ENCODE measurements at places on chromosomes 11 and 22. TPM values are rescaled to one million over a fixed set of nuclear protein-coding genes. Genes with fewer than 3 reads are reported as not detected.
A peak's percentile ranks its signal among the peaks of the same experiment; 100 is the strongest.

DNA sequence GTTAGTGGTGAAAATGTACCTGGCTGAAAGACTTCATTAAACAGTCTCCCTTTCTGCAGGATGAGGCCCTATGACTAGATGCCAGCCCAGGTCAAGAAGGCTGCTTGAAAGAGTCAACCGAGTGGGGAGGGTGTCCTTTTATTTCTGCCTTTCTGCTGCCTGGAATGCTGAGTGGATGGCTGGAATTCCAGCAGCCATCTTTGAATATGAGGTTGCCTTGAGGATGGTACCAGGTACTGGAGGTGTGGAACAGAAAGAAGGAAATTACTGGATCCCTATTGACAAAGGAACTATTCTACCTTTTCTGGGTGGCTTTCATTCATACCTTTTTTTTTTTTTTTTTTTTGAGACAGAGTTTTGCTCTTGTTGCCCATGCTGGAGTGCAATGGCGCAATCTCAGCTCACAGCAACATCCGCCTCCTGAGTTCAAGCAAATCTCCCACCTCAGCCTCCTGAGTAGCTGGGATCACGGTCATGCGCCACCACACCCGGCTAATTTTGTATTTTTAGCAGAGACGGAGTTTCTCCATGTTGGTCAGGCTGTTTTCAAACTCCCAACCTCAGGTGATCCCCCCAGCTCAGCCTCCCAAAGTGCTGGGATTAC, 107.3 kb downstream of the RPS6KA4 start:
- no peak overlapping the region for H3K27ac ChIP-seq
- DNase-seq: no peak
- H3K4me1 ChIP-seq: peaks cover 6% of the 10 kb centered on the region
- no peaks in the 10 kb centered on the region for H3K27me3 ChIP-seq
- H3K36me3 ChIP-seq: no peaks in the 10 kb centered on the region

- H3K36me3 ChIP-seq: no peaks in the 10 kb centered on the region
- H3K27me3 ChIP-seq: no peaks in the 10 kb centered on the region
Measured at GRCh38 chr11:66142370-66143263, 72.5 kb downstream of the PACS1 start.

GRCh38 chr11:119367661-119368120, 13.8 kb downstream of the USP2 start:
- H3K4me1 ChIP-seq: peaks cover 19% of the 10 kb centered on the region
- H3K27ac ChIP-seq: no peak overlapping the region
- no peak for DNase-seq
- no peak overlapping the region for H3K4me3 ChIP-seq
- H3K27me3 ChIP-seq: peaks cover 21% of the 10 kb centered on the region

- H3K36me3 ChIP-seq: no peaks in the 10 kb centered on the region
- DNase-seq: no peak
- no peaks in the 10 kb centered on the region for H3K27me3 ChIP-seq
- no peak overlapping the region for H3K27ac ChIP-seq
- H3K4me1 ChIP-seq: no peaks in the 10 kb centered on the region
Measured at GRCh38 chr11:22460181-22460580, 122.0 kb downstream of the SLC17A6 start.

GRCh38 chr11:117792992-117793391, 4.0 kb downstream of the DSCAML1 start:
- no peaks in the 10 kb centered on the region for H3K36me3 ChIP-seq
- H3K27ac ChIP-seq: no peak overlapping the region
- H3K27me3 ChIP-seq: peaks cover 37% of the 10 kb centered on the region
- no peak for DNase-seq
- peaks cover 18% of the 10 kb centered on the region for H3K4me1 ChIP-seq

- no peak for DNase-seq
- peaks cover 78% of the 10 kb centered on the region for H3K4me1 ChIP-seq
- peak overlapping the region; percentile 75 for H3K27ac ChIP-seq
- H3K27me3 ChIP-seq: no peaks in the 10 kb centered on the region
- H3K36me3 ChIP-seq: peaks cover 18% of the 10 kb centered on the region
Measured at GRCh38 chr11:10457901-10458300, 2.8 kb downstream of the AMPD3 start.

- H3K27ac ChIP-seq: no peak overlapping the region
- no peaks in the 10 kb centered on the region for H3K4me1 ChIP-seq
- no peaks in the 10 kb centered on the region for H3K27me3 ChIP-seq
- H3K36me3 ChIP-seq: peaks cover 44% of the 10 kb centered on the region
- no peak for DNase-seq
Measured at GRCh38 chr22:50215297-50216054, 14.7 kb downstream of the SELENOO start.

GRCh38 chr11:129289350-129290040, 86.2 kb upstream of the BARX2 start:
- no peaks in the 10 kb centered on the region for H3K36me3 ChIP-seq
- DNase-seq: no peak
- no peaks in the 10 kb centered on the region for H3K4me1 ChIP-seq
- no peak overlapping the region for H3K4me3 ChIP-seq

DNA sequence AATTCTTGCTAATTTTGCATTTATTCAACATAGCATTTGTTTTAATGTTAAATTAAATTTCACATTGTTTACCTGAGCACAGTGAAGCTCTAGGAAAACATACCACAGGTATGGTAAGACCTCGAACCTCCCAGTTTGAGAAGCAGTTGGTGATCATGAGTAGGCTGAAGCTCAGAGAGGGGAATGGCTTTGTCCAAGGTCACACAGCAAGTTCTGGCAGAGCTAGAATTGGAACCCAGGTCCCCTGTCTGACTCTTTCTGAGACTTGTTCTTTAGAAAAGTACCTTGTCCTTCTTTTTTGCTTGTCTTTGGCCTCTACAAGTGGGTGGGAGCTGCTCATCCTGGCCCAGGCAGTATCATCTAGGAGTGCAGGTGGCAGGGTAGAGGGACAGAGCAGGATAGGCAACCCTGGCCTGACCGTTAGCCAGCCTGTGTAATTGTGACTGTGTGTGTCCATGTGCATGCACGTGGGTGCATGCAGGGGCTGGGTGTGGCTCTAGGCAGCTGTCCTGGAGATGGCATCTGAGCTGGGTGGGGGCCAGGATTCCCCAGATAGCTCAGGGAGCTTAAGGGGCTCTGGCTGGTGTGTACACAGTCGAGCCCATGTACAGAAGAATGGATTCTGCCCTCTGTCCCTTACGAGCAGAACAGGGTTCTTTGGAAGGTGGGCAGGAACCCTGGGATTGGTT, 21.6 kb downstream of the PHLDB1 start:
- H3K36me3 ChIP-seq: no peaks in the 10 kb centered on the region
- H3K27me3 ChIP-seq: no peaks in the 10 kb centered on the region
- no peak for DNase-seq
- H3K4me3 ChIP-seq: no peak overlapping the region
- H3K27ac ChIP-seq: no peak overlapping the region
- H3K4me1 ChIP-seq: no peaks in the 10 kb centered on the region

GRCh38 chr11:69001243-69002081, 11.6 kb downstream of the MRGPRF start:
- H3K4me3 ChIP-seq: no peak overlapping the region
- H3K4me1 ChIP-seq: no peaks in the 10 kb centered on the region
- H3K27ac ChIP-seq: no peak overlapping the region
- no peaks in the 10 kb centered on the region for H3K36me3 ChIP-seq

SCUBE1 gene
- total RNA-seq: not detected

PRCP gene
- 24.1 TPM for total RNA-seq

ELP4 gene
- total RNA-seq: 19.6 TPM

CDC42EP2 gene
- total RNA-seq: 0.67 TPM

DERL3 gene
- total RNA-seq: 1.9 TPM

ZFP91 gene
- total RNA-seq: 38.4 TPM

GGTLC2 gene
- not detected for total RNA-seq

Measured in CD4-positive, alpha-beta memory T cell (primary cell).